Activated T-helper 2 cell treated with anti-CD3 and anti-CD28 coated beads, Interferon-gamma antibody, Interleukin-2, Interleukin-4, amounts not matched to agents 10 μg/mL and 5 μg/mL and 100 μg/mL, durations not matched to agents 14 hours and 24 hours and 36 hours (primary cell): ENCODE measurements at places on chromosomes 16 and 17. TPM values are rescaled to one million over a fixed set of nuclear protein-coding genes. Genes with fewer than 3 reads are reported as not detected.

DNA sequence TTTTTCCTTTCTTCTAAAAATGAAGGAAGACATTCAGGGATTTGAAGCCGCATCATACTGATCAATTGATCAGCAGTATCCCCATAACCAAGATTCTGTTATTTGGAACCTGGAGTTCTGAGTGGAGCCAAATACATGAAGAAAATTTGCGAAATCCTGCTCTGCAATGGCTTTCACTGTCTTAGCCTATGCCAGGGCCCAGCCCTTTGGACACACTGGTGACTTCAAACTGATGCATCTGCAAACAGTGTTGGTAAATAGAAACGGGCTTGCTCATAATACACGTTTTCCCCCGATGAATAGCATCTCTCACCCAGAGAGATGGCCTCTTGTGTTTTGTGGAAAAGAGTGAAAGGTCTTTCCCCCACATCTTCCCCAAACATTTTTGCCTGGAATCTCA lies 87.6 kb upstream of the TOX3 start:
- no peak for DNase-seq

The NPTX1 gene
- 5.2 and 5.7 TPM in 2 replicates for total RNA-seq

DNA sequence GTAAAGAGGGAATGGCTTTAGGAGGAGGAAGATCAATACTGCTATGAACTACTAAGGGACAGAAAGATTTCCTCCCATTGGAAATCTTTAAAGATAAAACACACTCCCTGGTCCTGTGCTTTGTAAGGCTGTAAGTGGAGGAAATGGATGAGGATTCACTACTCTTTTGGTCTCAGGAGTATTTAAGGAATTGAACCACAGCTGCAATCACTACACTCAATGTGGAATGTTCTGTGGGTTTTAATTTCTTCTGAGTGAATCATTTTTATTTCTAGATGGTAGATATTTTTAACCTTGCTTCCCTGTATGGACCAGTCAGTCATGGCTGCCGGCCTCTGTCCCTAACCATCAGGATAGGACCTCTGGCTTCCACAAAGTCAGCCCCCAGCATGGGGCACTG lies 65.6 kb downstream of the SDR42E1 start:
- DNase-seq: no peak

The GAST gene
- not detected in 2 replicates for total RNA-seq

DNA sequence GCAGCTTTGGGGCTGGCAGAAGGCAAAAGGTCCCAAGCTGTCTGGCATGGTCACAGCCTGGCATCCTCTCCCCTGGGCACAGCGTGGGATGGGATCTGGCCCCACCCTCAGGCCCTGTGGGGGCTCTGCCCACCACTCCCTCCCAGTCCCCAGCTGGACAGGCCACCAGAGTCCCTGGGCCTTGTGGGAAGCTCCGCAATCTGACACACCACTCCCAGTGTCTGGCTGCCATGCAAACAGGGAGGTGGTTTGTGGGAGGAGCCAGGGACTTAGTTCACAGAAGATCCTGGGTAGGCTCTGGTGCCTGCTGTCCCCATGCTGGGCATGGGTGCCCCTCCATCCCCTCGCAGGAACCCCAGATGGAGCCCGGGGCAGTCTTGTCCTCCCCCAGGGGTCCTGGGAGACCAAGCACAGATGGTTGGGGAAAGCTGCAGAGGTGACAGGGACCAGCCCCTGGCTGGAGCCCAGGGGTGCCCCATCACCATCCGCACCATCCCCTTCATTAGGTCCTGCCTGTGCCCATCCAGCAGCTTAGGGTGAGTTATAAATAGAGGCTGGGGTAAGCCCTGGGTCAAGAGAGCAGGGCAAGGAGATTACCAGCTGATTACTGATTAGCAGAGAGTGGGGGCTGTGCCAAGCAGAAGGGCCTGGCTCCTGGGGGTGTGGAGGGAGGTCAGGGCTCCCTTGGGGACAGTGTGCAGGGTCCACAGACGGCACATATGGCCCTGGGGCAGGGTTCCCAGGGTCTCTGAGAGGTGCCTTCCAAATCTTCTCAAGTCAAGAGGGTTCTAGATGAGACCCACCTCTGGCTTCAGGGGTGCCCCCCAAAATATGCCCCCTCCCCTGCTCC lies 6.2 kb downstream of the FSCN2 start:
- no peak for DNase-seq

DNA sequence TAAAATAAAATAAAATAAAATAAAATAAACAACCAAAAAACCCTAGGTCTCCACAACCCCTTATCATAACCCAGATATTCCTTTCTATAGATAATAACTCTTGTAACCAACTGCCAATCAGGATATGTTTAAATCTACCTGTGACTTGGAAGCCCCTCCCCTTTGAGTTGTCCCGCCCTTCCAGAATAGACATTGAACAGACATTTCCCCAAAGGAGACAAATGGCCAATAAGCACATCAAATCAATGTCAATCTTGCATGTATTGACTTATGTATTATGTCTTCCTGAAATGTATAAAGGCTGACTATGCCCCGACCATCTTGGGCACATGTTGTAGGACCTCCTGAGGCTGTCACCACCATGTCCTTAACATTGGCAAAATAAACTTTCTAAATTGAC lies 1.5 kb upstream of the MAPK7 start:
- DNase-seq: no peak

The MYCBPAP gene
- 3.1 and 4.4 TPM in 2 replicates for total RNA-seq

DNA sequence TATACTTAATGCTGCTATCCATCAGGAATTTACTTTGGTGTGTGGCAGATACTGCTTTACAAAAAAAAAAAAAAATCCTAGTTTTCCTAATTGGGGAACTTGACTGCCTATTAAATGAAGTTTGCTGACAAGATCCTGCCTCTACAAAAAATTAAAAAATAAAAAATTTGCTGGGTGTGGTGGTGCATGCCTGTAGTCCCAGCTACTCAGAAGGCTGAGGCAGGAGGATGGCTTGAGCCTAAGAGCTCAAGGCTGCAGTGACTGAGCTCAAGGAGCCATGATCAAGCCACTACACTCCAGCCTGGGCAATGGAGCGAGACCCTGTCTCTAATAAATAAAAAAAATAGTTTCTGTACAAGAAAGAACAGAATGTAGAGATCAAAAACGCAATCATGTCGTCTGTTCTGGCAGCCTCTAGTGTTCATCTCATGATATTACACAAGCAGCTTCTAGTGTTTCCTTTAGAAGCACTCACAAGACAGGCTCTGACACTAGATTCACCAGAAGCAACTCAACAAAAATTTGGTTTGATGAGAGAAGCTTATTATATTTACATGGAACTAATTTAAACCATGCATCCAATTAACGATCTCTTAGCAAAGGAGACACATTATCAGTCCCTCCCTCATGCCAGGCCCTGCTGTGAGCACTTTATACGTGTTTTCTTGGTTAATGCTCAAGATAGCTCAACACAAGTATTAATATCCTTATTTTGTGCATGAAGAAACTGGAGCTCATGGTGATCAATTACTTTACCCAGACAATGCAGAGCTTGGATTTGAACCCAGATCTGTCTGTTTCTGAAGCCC lies 6.8 kb upstream of the KRTAP17-1 start:
- no peak for DNase-seq
